Epithelial cell of proximal tubule (primary cell): ENCODE measurements at places on chromosomes 4 and X. TPM values are rescaled to one million over a fixed set of nuclear protein-coding genes. Genes with fewer than 3 reads are reported as not detected.
A peak's percentile ranks its signal among the peaks of the same experiment; 100 is the strongest.

- no peak for DNase-seq
These were observed 179.9 kb upstream of the PPP3CA start for GRCh38 chr4:101527188-101527587.

DNA sequence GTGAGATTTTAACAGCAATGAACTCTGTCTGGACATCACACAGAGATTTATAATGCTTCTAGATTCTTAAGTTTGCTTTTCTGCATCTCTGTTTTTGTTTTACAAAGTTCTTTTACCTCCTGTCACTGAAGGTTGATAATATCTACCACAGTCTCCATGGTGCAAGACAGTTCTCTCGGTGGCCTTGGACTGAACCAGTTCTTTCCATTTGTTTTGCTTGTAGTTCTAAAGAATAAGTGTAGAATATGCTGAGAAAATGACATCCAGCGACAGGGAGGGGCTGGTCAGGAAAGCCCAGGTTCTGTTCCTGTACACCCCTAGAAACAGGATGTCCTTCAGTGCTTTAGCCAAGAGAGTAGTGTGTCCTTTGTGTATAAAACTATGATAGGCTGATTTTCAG, 1079.5 kb upstream of the INTU start:
- no peak for DNase-seq

DNA sequence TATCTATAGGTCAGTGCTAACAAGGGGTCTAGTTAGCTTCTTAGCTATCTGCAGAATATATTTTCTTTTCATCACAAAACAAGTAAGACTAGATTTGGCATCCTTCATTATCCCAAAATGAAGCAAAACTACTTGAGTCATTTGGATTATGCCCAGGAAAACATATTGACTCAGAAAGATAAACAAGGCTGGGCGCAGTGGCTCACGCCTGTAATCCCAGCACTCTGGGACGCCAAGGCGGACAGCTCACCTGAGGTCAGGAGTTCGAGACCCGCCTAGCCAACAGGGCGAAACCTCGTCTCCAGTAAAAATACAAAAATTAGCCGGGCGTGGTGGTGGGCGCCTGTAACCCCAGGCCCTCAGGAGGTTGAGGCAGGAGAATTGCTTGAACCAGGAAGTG, 18.0 kb upstream of the MND1 start:
- no peak for DNase-seq

DNA sequence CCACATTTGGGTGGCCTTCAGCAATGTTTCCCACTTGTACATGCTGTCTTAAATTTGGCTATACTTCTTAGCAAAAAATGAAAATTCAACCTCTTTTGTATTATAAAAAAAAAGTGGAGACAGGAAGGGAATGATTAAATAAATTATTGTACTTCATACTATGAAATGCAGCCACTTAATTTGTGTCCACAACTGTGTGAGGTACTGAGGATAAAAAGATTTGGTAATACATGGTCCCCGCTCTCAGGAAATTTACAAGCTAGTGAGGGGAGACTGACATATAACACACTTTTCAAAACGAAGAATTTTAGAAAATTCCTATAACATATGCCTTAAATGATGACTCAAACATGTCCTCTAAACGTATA, 105.0 kb downstream of the HNRNPD start:
- DNase-seq, result no peak

ZNF330 gene
- 27.4 and 33.3 TPM in 2 replicates for total RNA-seq

DNA sequence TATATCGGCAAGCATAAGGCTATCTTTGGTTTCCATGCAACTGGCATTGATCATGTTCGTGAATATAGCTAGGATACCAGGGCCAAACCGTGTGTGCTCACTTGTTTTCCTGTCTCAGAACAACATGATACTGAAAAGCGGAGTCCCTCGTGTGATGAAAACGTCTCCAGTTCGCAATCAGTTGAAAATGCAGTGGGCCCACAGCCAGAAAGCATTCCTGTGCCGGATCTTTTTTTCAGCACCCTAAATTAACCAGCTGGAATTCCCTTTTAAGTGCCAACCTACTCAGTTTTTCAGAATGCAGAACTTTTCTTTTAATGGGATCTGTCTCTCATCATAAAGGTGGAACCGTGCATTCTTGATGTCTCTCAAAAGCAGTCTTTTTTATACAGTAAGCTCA, 130.8 kb upstream of the FRG1 start:
- DNase-seq, result no peak

GRCh38 chr4:76305971-76306881, at the start of gene STBD1:
Gene STBD1 (plus strand): TSS chr4:76306733. CDS start chr4:76306770, 37 bp downstream.
- no peak for DNase-seq

HAND2 gene
- not detected in 2 replicates for total RNA-seq

GRCh38 chr4:181431661-181432060, 811.5 kb upstream of the TENM3 start:
- DNase-seq, result no peak

SLC4A4 gene
- total RNA-seq, result 4.6 and 5.6 TPM in 2 replicates

GRCh38 chrX:38085813-38086212, 79.5 kb downstream of the SYTL5 start:
- DNase-seq, result no peak

- no peak for DNase-seq
These were observed 415.1 kb upstream of the MAD2L1 start for GRCh38 chr4:120481756-120482155.

GRCh38 chr4:158496030-158496741, 25.5 kb upstream of the RXFP1 start:
- DNase-seq, result no peak

REPS2 gene
- total RNA-seq, result 0.72 and 1.7 TPM in 2 replicates

- DNase-seq, result no peak
These were observed 32.1 kb downstream of the UBE2K start for GRCh38 chr4:39730072-39730471.

REELD1 gene
- total RNA-seq, result not detected in 2 replicates

- no peak for DNase-seq
These were observed 113.9 kb downstream of the RTL3 start for GRCh38 chrX:78545233-78545632.

GRCh38 chr4:88527787-88528186, 4.2 kb upstream of the PYURF start:
- DNase-seq, result no peak

GLRA3 gene
- not detected in 2 replicates for total RNA-seq

DNA sequence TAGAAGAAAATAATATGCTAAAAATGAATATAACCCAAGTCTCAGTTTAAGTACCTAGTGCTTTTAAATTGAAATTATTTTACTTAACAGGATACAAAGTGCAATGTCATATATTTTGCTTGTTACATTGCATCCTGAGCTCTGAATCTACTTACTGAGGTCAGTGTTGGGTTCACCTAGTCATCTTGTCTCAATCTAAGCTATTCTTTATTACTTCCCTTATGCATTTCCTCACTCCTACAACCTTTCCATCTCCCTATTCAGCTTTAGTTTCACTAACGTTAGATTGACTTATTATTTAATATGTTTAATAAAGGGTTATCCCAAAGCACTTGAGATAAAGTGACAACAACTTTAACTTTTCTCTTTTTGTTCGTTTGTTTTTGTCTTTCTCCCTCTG, 483.7 kb downstream of the FSTL5 start:
- no peak for DNase-seq

DNA sequence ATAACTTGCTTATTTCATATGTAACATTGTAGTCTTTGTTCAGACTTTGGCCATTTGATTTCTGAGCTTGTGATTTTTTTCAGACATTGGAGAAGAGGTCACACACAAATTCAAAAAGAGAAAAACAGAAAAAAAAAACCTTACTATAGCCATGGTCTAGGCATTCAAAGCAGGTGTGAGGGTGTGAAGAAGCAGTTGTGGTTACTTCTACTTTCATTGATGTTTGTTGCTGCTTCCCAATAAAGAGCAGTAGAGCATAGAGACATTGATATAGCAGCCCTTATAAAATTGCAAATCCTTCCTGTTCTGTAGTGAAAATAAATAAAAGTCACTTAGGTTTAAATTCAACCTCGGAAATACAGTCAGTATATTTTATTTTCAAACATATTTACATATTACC, 671.6 kb downstream of the GRXCR1 start:
- DNase-seq, result no peak

- peak; percentile 16 for DNase-seq
These were observed 45.9 kb downstream of the HMGB2 start for GRCh38 chr4:173288296-173288695.

GRCh38 chr4:75919920-75920319, 17.7 kb upstream of the PPEF2 start:
- DNase-seq, result no peak

BEND2 gene
- total RNA-seq, result not detected in 2 replicates

DNA sequence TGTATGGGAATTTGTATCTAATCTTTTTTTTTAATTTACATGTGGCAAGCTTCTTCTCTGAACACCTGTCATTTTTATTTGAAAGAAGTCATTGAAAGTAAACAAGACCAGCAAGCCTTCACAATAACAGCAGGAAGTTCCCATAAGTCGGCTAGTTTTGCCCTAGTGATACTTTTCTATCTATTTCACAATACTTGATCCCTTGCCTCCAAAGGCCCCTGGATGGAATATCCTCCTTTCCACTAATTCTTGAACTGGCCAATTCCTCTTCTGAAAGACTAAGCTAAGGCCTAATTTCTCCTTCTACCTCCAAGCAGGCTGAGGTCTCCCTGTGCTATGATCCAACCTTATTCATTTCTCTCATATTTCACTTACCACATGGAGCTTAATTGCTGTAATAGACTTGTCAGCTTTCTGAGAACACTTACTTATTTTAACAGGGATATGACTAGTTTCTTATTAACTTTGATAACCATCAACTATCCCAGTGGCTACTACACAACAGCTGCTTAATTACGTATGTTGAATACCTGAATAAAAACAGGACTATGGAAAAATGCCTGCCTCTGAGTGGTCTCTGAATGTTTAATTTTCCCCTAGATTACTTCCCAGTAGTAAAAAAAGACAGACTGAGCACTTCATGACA, 194.2 kb downstream of the MAD2L1 start:
- peak; percentile 64 for DNase-seq

- peak; percentile 27 for DNase-seq
These were observed 27.4 kb upstream of the TMPRSS11B start for GRCh38 chr4:68272860-68273259.

RASSF6 gene
- total RNA-seq, result 2.8 and 5.9 TPM in 2 replicates

DNA sequence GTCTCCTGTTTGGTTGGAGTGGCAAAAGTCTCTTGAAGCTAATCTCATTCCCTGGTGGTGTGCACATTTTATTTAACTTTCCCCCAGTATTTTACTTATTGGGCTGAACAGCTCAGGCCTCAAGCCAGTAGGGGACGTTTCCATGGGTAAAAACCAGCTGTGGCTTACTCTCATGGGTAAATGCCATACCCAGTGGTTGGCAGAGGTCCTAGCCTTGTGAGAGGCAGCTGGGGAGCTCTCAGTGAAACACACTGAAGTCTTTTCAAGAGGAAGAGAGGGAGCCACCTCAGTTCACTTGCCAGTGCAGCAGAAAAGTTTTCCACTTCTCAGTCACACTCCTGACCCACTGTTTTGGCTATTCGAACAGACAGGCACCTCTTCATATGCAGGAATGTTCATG, 1964.2 kb downstream of the ARAP2 start:
- DNase-seq, result no peak

GABRB1 gene
- total RNA-seq, result 0.14 and 0.29 TPM in 2 replicates

TRPC5OS gene
- total RNA-seq, result not detected in 2 replicates

TCEAL6 gene
- not detected in 2 replicates for total RNA-seq

POU3F4 gene
- total RNA-seq, result under 0.01 TPM in 1 of 2 replicates, not detected in the other

GRCh38 chrX:7446815-7447214, 298.9 kb upstream of the PUDP start:
- DNase-seq, result peak; percentile 69

SRPX gene
- 32.0 and 37.0 TPM in 2 replicates for total RNA-seq

ZAR1 gene
- total RNA-seq, result 0.23 TPM in 1 of 2 replicates, not detected in the other

TKTL2 gene
- not detected in 2 replicates for total RNA-seq

- DNase-seq, result no peak
These were observed 31.1 kb downstream of the FBXO8 start for GRCh38 chr4:174252412-174252811.

DNA sequence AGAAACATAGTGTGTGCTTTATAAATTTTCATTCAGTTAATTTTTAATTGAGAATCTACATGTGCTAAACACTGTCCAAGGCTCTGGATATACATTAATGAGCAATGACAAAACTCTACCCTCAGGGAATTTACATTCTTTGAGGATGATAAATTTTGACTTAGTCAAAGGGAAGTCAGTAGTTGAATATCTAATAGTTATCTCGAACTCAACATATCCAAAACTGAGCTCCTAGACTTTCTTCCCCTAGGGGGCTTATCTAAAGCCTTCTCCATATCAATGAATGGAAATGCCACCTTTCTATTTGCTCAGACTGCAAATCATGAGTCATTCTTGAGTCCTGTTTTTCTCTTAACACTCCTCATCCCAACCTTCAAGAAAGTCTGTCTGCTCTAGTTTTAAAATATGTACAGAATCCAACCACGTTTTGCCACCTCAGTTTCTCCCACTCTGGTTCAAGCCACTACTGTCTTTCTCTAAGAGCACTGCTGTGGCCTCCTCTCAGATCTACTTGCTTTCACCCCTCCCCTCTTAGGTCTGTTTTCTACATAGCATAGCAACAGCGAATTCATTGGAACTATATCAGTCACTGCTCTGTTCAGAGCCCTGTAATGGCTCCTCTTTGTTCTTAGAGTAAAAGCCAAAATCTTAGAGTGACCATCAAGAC, 9.5 kb downstream of the PARM1 start:
- DNase-seq, result no peak
